ENCODE measurements at places on chromosomes 4 and X. TPM values are rescaled to one million over a fixed set of nuclear protein-coding genes. Genes with fewer than 3 reads are reported as not detected.

Gene TRPC5OS
- not detected for total RNA-seq

GRCh38 chr4:159764343-159764952 is 661.6 kb downstream of the RAPGEF2 start:
- no peak for DNase-seq

DNA sequence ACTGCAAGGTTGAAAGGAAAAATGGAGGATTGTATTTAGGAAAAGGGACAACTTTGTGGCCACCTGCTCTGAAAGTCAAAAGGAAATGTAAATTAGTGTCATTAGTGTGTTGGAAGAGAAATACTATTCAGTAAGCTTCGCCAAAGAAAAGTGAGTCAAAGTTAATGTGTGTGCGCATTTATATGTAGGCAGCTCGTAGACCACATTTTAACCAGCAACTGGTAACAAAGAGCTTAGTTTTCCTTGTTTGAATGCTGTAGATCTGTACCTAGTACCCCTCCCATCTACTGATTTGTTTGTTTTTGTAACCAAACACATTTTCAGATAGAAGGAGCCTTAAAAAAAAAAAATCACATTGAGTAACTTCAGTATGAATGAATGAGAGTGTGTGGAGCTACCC is 69.3 kb downstream of the GPAT3 start:
- no peak for DNase-seq

- no peak for DNase-seq
These were observed 33.4 kb downstream of the ANXA3 start for GRCh38 chr4:78584863-78585547.

Gene APELA
- total RNA-seq = not detected

- no peak for DNase-seq
These were observed 98.2 kb downstream of the KLHL8 start for GRCh38 chr4:87122252-87122651.

- DNase-seq = no peak
These were observed 470.5 kb downstream of the GRXCR1 start for GRCh38 chr4:43362875-43363636.

DNA sequence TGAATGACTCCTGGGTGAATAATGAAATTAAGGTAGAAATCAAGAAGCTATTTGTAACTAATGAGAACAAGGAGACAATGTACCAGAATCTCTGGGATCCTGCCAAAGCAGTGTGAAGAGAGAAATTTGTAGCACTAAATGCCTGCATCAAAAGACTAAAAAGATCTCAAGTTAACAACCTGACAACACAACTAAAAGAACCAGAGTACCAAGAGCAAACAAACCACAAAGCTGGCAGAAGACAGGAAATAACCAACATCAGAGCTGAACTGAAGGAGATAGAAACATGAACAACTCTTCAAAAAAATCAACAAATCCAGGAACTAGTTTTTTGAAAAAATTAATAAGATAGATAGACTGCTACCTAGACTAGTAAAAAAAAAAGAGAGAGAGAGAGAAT is 8.4 kb downstream of the CFAP299 start:
- DNase-seq = no peak

- DNase-seq = no peak
These were observed 14.7 kb upstream of the CT55 start for GRCh38 chrX:135185795-135186443.
